ENCODE measurements at places on chromosomes 11 and 22. TPM values are rescaled to one million over a fixed set of nuclear protein-coding genes. Genes with fewer than 3 reads are reported as not detected.
A peak's percentile ranks its signal among the peaks of the same experiment; 100 is the strongest.

Gene PTPRCAP
- 0.38 TPM for total RNA-seq

DNA sequence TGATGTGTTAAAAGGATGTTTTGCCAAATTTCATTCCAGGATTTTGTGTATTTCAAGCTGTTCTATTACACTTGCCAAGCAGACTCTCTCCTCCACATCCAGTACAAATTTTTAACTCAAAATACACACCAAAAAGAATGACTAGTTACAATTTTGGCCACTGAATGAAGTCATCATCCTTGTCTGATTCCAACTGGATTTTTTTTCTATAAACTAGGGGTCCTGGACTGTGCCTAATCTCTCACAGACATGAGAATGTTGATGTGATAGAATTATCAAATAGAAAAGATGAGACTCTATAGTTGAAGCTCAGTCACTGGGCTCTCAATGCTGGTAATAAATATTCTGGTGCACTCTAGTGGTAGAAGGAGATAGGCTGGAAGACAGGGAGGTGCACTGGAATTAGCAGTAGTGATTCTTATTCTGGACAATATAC, 85.8 kb downstream of the FANCF start:
- no peak for DNase-seq

- peak; percentile 59 for DNase-seq
Observed at GRCh38 chr11:91248199-91248807, 976.3 kb upstream of the FAT3 start.

DNA sequence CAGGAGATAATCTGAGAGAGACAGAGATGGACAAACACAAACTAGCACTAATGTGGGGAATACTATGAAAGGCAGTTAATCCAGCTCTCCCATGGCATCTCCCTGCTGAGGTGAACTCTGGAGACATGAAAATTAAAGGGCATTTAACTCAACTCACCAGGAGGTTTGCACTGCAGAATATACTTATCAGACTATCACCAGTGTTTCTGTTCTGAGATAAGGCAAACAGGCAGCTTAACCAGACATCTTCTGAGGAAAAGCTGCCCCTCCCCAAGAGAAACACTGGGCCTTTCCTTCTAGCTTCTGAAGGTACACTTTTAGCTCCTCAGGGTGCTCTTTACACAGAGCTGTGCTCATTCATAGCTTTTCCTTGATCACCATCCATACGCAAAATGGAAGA, 85.5 kb downstream of the AMBRA1 start:
- DNase-seq: no peak

GRCh38 chr11:64745521-64746328, 1.8 kb upstream of the RASGRP2 start:
- no peak for DNase-seq

GRCh38 chr11:43518408-43519160, 159.9 kb downstream of the TTC17 start:
- peak; percentile 18 for DNase-seq

DNA sequence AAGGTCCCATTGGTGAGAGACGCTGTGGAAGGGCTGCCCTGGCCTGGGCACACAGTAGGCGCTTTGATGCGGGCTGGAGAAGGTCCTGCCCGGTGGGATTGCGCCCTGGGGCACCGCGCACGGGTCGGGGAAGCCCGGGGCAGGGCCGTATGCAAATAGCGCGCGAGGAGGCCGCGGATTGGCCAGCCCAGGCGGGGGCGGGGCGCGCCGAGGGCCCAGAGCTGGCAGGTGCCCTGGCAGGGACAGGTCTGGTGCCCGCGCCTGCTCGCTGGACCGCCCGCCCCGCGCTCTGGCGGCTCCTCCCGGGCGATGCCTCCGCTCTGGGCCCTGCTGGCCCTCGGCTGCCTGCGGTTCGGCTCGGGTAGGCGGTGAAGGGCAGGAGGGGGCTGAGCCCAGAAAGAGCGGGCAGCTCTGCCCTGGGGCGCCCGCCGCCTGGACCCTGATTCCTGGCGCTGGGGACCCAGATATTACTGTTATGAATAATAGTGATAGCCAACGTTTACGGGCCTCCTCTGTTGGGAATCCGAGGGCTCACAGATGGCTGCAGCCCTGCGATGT, at the start of gene UPK3A:
Gene UPK3A, plus strand, starts transcription at position 245 of the 558 bp plus-strand sequence. Its CDS starts 65 bp downstream, at position 310.
- no peak for DNase-seq

Gene TRIM49D2
- not detected for total RNA-seq

- no peak for DNase-seq
Observed at GRCh38 chr11:68080860-68081259, 40.3 kb downstream of the CHKA start.

Gene SLCO2B1
- total RNA-seq: not detected

- peak; percentile 29 for DNase-seq
Observed at GRCh38 chr22:39306456-39307361, 12.7 kb downstream of the RPL3 start.

GRCh38 chr11:80083531-80083951, 642.7 kb upstream of the TENM4 start:
- no peak for DNase-seq

Gene TBC1D10A
- 27.6 TPM for total RNA-seq

- DNase-seq: no peak
Observed at GRCh38 chr11:11407065-11407762, 54.2 kb upstream of the CSNK2A3 start.

GRCh38 chr11:16612566-16613261, 125.7 kb upstream of the C11orf58 start:
- no peak for DNase-seq

Gene CLCF1
- 16.1 TPM for total RNA-seq

DNA sequence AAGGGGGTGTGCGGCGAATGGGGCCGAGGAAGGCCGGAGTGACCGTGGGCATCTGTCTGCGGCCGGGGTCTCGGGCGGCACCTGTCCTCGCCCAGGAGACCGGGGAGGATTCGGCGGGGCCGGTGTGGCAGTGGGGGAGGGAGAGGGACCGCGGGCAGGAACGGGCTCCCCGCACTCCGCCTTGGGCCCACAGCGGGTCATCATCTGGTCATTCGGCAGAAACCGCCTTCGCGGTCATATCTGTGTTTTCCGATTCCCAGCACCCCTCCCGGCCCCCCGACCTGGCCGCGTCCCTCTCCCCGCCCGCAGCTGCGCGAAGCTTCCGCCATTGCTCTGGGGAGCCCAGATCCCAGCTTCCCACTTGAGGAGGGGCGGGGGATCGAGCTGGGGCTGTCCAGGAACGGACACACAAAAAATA, 824 bp upstream of the CBX6 start:
- no peak for DNase-seq

GRCh38 chr11:10692531-10693115, 932 bp downstream of the IRAG1 start:
- no peak for DNase-seq

GRCh38 chr11:119472856-119473222, 49.9 kb upstream of the THY1 start:
- DNase-seq: no peak

DNA sequence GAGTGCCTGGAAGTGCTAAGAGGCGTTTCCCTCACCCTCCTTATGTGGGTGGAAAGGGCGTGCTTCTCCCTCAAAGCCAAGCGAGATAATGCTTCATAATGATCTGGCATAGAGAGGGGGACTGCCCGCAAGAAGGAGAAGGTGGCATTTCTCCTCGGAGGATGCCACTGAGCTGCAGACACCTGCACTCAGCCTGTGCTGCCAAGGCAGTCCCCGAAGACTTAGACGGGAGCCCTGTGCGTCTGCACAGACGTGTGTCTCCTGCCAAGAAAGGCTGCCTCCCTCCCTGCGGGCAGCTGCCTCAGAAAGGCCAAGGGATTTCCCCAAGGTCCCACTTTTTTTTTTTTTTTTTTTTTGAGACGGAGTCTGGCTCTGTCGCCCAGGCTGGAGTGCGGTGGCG, 48.1 kb upstream of the SPATA19 start:
- DNase-seq: no peak

DNA sequence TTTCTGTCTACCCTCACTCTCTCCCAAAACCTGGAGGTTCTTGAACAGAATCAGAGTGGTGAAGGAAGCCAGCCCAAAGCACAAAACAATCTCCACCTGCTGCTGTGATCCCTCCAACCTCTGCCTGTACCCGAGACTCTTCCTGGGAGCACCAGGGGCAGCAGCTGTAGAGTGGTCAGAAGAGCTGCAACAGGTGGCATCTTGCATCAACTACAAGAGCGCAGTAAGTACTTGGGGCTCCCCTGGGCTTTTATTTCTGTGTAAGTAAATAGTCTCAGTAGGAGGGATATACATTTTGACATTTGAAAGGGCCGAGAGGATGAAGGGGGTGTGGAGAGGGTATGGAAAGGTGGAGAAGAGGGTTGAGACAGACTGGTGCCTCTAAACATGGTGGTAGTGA, 8.3 kb upstream of the UBQLNL start:
- DNase-seq: peak; percentile 10

Gene ACCS
- 14.6 TPM for total RNA-seq

GRCh38 chr11:121451986-121452608, at the start of gene SORL1:
Gene SORL1, plus strand, starts transcription at chr11:121452314. Its CDS starts 18 bp downstream, at chr11:121452332.
- DNase-seq: peak; percentile 10

- peak; percentile 79 for DNase-seq
Observed at GRCh38 chr11:111635706-111636045, 33.4 kb downstream of the SIK2 start.

DNA sequence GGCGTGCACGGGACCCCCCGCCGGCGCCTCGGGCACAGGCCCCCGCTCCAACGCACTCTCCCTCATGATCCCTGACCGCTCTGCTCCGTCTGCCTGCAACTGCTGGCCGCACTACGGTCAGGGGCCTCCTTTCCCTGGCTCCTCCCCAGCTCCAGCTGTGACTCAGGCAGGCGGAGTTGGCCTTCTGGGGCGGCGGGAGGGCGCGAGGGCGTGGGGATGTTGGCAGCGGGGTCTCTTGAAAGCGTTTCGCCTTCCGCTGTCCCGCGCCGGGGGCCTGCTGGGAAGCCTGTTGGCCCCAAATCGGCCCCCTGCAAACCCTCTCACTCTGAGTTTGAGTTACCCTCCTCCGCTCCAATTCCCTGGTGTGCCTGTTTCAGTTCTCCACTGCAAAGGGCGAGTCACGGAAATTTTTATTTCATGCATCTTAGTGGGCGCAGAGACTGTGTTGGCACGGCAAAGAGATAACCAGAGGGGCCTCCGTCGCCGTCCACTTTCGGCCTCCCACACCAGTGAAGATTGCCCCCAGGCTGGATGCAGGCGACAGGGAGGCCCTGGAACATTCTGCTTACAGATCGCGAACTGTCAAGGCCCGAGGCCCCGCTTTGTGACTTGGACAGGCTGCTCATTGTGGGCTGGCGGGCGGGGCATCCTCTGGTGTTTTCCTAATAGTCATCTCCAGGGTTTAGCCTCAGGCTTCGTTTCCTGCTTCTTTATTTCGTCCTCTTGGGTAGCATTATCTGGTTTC, at the start of gene CAVIN3:
Gene CAVIN3, minus strand, starts transcription at position 91 of the 745 bp plus-strand sequence. Its CDS starts 25 bp downstream, at position 66.
- DNase-seq: peak; percentile 86

Gene FAM111B
- 38.9 TPM for total RNA-seq

Gene DRD4
- total RNA-seq: not detected

GRCh38 chr11:85540635-85541205, 86.4 kb downstream of the DLG2 start:
- no peak for DNase-seq

DNA sequence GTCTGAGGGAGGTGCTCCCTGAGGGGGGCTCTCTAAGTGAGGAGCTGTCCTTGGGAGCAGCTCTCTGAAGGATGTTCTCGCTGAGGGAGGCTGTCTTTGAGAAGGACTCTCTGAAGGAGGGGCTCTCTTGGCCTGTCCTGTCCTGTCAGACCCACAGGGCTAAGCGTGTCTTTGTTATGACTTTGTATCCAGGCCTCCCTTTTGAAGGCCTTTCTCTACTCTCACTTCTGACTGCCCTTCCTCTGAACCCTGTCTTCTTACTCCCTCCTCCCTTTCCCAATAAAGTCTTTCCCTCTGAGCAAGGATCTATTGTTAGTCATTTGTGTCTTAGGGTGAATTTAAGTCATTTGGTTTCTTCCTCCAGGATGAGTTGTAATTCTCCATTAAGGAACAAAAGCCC, 330.1 kb upstream of the PLET1 start:
- no peak for DNase-seq

DNA sequence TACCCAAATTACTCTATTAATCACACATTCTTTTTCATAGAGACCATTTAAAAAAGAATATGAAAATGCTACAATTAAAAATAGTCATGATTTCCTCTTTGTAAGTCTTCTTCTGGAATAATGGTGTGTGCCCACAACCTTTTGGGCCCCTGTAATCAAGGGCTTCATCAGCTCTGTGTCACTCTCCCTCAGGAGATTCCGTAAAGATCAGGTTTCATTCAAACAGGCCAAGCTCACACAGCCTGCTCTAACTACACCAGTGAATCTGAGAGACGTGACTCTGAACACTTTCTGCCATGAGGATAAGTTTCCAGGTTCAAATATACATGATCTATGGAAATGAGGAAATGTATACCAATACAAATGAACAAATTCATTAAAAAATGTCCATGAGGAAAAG, 9.5 kb downstream of the DRICH1 start:
- peak; percentile 47 for DNase-seq

- peak; percentile 40 for DNase-seq
Observed at GRCh38 chr11:44029977-44030911, 17.5 kb upstream of the ACCSL start.

DNA sequence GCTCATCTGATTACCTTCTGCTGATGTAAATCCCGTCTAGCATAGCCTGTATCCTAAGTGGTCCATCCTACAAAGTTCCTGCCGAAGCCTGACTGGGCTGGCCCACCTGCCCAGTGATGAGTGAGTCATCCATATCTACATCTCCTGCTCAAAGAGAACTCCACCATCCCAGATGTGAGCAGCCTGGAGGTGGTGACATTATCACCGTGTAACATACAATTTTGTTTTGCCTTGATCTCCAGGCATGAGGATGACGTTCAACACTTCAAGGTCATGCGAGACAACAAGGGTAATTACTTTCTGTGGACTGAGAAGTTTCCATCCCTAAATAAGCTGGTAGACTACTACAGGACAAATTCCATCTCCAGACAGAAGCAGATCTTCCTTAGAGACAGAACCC, 5.6 kb downstream of the TMA7B start:
- DNase-seq: no peak

DNA sequence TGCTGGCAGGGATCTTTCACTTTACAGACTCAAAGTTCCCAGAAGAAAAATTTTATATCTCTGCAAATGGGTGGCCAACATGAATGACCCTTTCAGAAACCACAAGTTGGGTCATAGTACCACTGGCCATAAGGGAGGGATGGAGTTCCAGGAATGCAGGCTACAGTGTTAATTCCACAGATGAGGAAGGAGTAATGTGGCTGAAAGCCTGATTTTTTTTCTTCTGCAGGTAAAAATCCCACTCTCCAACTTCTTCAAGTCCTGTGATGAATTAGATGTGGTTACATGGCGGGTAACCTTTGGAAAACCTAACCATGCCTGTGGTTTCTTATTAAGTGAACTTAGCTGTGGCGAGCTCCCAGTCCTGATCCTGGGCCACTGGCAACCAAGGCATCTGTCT, 103.2 kb downstream of the SLC1A2 start:
- DNase-seq: no peak

DNA sequence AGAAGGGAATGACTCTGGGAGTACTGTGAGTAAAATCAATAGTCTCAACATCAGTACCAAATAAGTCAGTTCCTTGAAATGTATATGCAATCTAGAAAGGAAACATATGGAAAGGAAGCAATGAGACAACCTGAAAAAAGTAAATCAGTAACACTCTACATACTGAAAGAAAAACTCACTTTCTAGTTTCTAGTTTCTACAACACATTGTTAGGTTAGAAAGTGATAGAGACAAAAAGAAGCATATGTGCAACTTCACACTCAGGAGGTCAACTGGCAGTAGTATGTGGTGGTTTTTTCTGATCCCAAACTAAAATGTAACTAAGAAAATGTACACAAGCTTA, 156.5 kb upstream of the SOX6 start:
- no peak for DNase-seq

GRCh38 chr11:132033051-132033450, 662.6 kb downstream of the NTM start:
- DNase-seq: no peak
